ENCODE measurements at places on chromosomes 1 and 21.
A peak's percentile ranks its signal among the peaks of the same experiment; 100 is the strongest.

DNA sequence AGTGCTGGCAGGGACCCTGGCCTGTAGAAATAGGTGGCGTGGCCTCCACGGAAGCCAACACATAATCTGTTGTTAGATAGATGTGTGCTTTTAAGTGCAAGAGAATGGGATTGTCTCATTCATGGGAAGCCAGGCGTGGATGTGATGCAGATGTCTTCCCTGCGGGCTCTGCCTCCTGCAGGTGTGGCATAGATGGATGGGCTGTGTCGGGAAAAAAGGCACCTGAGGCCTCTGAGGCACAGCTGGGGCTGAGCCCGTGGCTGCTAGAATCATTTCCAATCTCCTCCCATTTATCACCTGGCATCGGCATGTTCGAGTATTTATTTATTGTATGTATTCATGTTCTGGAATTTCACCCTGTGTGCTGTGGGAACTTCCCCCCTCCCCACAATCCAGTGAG is 353.4 kb upstream of the AJAP1 start:
- DNase-seq: no peak

GRCh38 chr21:40847951-40848350 is 993 bp upstream of the DSCAM start:
- no peak for DNase-seq

GRCh38 chr1:185345913-185346720 is 29.1 kb upstream of the IVNS1ABP start:
- no peak for DNase-seq

GRCh38 chr1:17828991-17829390 is 73.9 kb downstream of the ACTL8 start:
- no peak for DNase-seq

GRCh38 chr1:242890192-242890741 is 364.8 kb downstream of the CEP170 start:
- no peak for DNase-seq

- DNase-seq: peak; percentile 17
These were observed 96.6 kb downstream of the FOXD2 start for GRCh38 chr1:47534436-47534835.

- DNase-seq: no peak
These were observed 8.5 kb downstream of the COLGALT2 start for GRCh38 chr1:184028854-184029623.

GRCh38 chr1:198328458-198329032 is 171.7 kb downstream of the NEK7 start:
- no peak for DNase-seq
